Hematopoietic multipotent progenitor cell (in vitro differentiated cells): ENCODE measurements at places on chromosomes 11 and 22.

DNA sequence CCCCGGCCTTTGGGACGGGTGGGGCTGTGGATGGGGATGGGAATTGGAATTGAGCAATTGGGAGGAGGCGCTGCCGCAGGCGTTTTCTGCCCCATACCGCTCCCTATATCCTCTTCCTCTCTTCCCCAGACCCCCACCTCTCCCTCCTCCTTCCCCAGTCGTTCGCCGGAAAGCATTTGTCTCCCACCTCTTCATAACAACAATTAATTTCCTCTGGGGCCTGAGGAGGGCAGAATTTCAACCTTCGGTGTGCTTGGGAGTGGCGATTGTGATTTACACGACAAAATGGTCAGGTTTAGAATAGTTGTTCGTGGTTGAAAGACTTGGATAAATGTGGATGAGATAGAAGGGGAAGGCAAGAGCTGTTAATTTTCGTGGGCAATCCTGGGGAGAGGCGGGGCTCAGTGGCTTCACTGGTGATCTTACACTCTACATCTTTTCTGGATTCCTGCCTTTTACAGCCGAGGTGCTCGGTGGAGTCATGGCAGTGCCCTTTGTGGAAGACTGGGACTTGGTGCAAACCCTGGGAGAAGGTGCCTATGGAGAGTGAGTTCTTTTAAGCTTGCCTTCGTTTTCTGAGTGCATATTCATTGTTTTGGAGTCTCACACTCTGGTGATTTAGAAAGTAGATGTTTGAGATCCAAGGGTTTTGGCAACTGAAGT, 1.5 kb downstream of the CHEK1 start:
- DNase-seq = peak; percentile 14

DNA sequence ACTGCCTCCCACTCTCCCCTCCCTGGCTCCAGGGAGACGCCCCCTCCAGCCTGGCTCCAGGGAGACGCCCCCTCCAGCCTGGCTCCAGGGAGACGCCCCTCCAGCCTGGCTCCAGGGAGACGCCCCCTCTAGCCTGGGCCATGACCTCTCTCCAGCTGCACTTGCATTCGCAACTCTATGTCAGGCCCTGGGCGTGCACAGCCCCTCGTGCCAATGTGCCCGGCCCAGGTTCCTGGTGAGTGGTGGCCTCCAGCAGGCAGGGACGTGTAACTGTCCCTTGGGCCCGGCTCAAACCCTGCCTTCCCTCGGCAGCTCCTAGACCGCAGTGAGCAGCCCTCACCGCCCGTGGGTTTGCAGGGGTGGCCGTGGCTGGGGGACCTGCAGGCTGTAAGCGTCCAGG, 6.9 kb downstream of the MUC6 start:
- DNase-seq = no peak

DNA sequence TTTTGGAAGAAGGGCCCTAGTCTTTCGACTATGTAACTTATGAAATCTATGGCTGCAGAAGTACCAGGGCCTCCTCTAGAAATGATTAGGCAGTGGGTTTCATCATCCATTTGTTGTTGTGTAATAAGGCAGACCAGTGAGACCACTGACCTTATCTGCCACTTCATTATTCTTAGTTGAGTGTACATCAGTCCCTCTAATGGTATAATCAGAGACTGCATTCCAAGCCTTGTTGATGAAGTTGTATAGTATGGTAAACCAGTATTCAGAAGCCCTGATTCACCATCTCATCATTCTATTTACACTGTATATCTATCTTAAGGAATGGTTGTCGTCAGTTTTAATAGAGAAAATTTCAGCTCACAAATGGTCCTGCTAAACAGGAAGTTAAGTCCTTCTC, 32.2 kb upstream of the GRIA4 start:
- no peak for DNase-seq

DNA sequence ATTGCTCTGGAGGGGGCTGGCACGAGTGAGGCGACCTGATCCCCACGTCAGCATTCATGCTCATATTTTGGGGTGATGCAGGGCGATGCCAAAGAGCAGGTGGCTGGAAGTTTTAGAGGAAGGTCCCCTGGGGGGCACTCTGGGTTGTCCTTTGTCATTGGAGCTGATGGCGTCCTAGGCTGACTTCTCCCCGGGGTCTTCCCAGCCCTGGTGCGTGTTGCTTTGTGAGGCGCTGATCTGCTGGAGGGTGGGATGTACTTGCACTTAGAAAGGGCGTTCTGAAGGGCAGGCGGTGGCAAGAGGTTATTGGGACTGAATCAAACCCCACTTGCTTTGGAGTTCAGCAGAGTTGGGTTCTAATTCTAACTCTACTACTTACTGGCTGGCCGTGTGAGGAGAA, 313.3 kb downstream of the NTM start:
- DNase-seq = no peak

DNA sequence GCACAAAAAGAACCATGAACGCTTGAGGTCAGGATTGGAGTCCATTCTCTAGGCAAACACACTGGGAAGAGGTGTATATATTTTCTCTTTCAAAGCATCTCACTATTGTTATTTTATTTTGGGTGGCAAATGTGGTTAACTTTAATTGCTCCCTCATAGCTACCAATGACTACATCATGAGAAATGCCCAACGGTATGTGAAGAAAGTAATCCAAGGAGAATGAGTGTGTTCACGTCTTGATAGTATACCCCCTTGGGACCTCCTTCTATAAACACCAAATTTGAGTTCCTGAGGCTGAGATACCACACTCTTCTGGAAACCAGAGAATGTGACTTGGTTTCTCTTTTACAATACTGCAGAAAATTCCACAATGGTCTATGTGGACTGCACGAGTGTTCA, 15.8 kb downstream of the OR8D1 start:
- no peak for DNase-seq
